Spinal cord (tissue), 10 donors: ENCODE measurements at places on chromosomes 13 and 19.

- no peak for DNase-seq
These were observed 186.4 kb downstream of the KLF5 start for GRCh38 chr13:73245246-73245645.

DNA sequence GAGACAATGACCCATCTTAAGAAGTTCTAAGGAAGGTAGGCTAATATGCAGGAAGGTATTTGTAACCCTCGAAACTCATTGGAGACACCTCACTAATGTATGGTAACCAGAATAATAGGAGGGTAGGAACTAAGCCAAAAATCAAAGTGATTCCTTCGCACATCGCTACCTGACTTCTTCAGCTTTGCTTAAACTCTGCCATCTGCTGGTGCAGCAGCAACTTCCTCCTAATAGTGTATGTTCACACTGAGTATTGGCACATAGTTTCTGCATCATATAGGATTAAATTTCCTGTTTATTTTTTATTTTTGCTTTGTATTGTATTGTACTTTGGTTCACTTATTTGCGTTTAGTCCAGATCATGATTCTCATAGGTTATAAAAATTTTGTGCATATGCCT lies 676.2 kb downstream of the GPC5 start:
- DNase-seq, result no peak

DNA sequence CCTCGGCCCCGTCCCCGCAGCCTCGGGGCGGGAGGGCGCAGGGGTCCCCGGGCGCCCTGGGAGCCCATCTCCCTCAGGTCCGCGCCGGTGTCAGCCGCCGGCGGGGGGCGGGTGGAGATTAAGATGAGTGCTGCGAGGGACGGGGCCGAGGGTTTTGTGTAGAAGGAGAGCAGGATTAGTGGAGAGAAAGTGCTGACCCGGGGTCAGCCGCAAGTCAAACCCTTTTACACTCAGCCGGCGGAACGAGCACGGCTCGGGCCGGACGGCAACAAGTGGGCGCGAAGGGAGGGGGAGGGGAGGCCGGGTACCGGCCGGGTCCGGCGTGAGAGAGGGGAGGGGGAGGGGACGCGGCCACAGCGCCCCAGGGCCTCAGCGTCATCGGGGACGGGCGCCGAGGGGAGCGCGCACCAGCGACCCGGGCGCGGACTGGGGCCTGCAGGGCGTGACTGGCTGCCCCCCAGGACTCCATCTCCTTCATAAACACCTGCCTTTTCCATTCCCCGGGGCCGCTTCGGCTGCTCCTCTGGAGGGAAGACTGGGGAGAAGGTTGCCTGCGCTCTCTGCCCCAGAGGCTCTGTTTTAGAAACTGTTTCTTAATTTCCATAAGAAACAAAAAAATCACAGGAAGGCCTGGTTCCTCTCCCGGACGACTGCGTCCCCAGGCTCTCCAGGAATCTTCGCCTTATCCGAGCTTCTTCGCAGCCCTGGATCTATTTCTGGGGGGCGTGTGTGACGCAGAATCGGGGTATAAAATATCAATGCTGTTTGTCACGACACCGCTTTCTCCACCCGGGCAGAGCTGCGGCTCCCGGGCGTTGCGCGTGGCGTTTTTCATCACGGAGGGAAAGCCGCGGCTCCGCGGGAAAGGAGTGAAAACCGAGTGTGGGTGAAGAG lies 6.5 kb downstream of the SOX1 start:
- DNase-seq, result no peak

- DNase-seq, result no peak
These were observed 7.1 kb downstream of the PNMA8B start for GRCh38 chr19:46488551-46488950.

- DNase-seq, result no peak
These were observed 8.8 kb upstream of the TNFSF9 start for GRCh38 chr19:6521718-6522646.
